EL (cell line): ENCODE measurements at places on chromosomes 4 and X.

DNA sequence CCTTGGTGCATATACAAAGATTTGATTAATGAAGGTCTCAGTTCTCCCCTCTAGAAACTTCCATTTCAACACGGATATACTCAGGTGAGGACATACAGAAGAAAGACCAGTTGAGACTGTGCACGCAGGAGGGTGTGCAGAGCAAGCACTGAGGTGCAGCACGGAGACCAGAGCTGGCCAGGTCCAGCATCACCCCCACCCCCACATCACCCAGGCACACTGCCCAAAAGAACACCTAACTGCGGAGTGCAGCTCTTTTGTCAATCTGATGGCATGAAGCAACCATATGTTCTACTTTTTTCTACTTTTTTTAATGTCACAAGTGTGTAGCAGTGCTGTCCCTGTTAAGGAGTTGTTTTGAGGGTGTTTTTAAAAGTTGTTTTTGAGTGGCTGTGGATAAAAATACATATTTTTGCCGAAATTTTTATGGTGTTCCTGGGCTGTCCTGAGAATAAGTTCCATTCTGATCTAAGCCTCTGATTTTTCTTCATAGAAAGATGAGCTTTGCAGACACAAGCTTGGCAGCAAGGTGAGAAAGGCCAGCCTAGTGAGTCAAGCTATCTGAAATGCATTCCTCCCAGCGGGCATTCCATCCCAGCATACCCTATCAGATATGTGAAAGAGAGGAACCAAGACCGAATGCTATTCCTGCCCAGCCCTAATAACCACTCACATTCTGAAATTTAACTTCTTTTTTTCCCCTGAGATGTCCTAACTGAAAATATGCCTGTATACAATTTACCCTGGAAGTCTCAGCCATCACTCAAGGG lies 173.7 kb downstream of the PTTG2 start:
- no peak for DNase-seq

DNA sequence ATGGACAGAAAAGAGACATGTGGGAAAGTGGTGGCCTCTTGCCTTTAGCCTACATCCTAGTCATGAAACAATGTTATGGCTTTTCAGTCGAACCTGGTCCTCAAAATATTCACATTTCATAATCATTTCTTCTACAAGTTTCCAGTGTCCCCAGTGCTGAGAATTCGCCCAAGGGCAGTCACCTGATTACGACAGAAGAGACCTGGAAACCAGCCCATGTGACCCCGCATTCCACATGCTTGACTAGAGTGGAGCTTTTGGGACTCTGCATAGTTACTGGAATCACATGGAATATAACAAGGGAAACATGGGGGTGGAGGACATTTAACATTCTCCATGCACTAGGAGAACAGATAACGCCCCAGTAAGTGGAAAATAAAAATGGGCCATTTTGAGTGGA lies 100.1 kb downstream of the PPARGC1A start:
- peak; percentile 83 for DNase-seq

DNA sequence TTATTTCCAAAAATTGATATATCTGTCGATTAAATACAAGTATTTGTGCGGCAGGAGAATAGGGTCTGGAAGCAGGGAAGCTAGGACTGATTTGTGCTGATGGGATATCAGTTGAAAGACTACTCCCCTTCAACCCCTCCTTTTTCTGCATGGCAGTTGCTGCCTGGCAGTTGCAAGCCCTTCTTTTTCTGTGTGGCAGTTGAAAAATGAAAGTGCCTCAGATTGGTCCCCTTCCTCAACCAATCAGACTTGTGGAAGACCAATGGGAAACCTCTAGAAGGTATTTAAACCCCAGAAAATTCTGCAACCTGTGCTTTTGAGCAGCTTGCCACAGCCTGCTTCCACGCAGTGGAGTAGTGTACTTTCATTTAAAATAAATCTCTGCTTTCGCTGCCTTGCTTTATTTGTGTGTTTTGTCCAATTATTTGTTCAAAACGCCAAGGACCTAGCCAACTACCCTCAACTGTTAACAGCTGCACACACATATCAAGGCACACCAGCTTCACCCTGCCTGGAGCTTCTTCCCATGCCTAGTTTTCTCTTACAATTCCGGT lies 1.5 kb upstream of the TMA16 start:
- DNase-seq: peak; percentile 2

- no peak for DNase-seq
Measured at GRCh38 chr4:56128213-56128612, 179.5 kb downstream of the CEP135 start.

- DNase-seq: peak; percentile 77
Measured at GRCh38 chr4:120694973-120695372, 227.6 kb downstream of the PRDM5 start.

DNA sequence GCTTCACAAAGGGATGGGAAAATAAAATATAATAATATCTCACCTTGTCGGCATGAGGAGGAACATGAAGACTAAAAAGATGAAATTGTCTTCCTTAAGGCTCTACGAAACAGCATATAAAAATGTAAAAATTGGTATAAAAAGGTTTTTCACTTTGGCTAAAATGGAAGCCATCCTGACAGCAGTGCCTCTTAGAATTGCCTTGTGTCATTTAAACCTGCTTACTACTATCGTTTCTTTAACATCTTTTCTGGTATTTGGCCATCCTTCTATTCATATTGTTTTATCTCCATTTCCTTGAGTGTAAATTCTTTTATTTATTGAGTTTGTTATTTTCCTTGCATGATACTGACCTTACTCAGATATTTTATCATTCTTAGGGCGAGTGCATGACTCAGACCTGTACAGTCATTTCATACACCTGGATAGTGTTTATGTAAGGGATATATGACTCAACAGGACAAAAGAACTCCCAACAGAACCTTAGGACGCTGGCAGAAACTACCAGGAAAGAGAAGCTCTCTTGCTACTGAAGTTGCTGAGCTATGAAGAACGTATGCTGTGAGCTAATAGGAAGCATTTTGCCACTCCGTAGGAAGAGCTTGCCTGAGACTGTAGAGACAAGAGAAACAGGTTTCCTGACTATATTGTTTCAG lies 5.8 kb upstream of the CDKN2AIP start:
- peak; percentile 72 for DNase-seq

- no peak for DNase-seq
Measured at GRCh38 chr4:133424605-133425004, 275.5 kb downstream of the PCDH10 start.

- no peak for DNase-seq
Measured at GRCh38 chr4:188903986-188904385, 764.7 kb downstream of the TRIML1 start.

DNA sequence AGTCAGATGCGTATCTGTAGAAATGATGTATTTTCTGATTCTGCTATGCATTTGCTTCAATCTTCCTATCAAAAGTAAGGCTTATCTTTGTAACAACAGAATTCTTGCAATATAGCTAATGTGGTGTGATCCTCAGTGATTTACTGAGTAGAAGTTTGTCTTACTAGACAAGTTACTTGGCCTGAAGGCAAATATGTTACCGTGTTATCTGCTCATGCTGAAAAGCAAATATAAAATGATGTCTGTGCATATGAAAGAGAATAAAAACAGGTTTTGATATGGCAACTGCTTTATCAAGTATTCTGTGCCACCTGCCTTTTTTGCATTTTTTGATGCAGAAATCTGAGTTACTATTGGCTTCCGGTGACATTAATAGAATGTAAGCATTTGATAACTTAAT lies 92.6 kb downstream of the TIGD2 start:
- DNase-seq: no peak

- peak; percentile 83 for DNase-seq
Measured at GRCh38 chrX:107710617-107711391, 64.8 kb downstream of the TSC22D3 start.

- DNase-seq: peak; percentile 18
Measured at GRCh38 chrX:15497865-15498264, 2.7 kb upstream of the BMX start.
